Fibroblast of skin of right biceps (primary cell): ENCODE measurements at places on chromosomes 7 and 10.
A peak's percentile ranks its signal among the peaks of the same experiment; 100 is the strongest.

- peak; percentile 69 for DNase-seq
These were observed 64.4 kb downstream of the BPGM start for GRCh38 chr7:134710854-134711624.

DNA sequence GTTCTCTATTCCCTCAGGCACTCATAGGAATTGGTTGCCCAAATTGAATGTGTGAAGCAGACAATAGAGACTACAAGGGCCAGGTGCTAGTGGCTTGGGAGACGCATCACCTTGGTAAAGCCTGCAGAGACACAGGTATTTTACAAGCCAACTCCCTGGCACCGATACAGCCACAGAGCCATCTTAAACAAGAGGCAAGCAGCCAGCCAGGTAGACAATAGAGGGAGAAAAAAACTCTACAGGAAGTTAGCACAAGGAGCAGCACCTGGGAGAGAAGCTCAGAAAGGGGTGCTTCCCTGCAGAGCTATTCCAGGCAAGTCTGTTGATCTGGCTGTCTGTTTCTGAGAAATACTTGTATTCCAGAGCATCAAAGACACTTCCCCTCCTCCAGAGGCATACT, 43.0 kb upstream of the CDK1 start:
- DNase-seq: no peak

- DNase-seq: no peak
These were observed 37.6 kb downstream of the ANK3 start for GRCh38 chr10:60352105-60352504.

- no peak for DNase-seq
These were observed 17.7 kb upstream of the TTYH3 start for GRCh38 chr7:2613931-2614600.

GRCh38 chr7:96486681-96487080, 164.8 kb upstream of the SLC25A13 start:
- DNase-seq: no peak

- DNase-seq: peak; percentile 79
These were observed 97.4 kb upstream of the PDCD4 start for GRCh38 chr10:110774069-110775019.

DNA sequence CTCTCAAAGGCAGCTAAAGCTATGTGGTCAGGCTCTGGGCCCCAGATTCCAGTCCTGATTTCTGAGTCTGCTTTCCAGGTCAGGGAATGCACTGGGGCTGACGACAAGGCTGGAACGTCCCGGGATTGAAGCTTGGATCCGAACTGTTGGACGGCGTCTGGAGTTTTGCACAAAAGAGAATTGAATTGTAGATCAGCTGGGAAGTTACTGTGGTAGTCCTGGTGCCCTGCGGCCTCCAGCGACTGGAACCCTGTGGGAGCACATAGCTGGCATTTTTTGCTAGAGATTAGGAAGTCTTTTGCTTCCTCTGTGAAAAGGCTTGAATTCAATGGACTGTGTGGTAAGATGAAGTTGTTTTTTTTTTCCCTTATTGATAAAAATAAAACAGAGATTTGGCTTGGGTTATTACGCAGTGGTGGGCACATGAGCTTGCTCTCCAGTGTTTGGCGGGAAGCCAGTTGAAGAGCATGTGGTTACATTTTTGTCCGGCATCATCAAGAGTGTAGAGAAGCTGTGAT, at the start of gene HK1:
HK1 (plus strand) TSS at position 51 of the 518 bp plus-strand sequence.
- peak; percentile 21 for DNase-seq

GRCh38 chr10:102795453-102796406, 41.5 kb downstream of the CYP17A1 start:
- no peak for DNase-seq

- peak; percentile 27 for DNase-seq
These were observed 33.9 kb upstream of the SLC29A3 start for GRCh38 chr10:71285180-71285545.

DNA sequence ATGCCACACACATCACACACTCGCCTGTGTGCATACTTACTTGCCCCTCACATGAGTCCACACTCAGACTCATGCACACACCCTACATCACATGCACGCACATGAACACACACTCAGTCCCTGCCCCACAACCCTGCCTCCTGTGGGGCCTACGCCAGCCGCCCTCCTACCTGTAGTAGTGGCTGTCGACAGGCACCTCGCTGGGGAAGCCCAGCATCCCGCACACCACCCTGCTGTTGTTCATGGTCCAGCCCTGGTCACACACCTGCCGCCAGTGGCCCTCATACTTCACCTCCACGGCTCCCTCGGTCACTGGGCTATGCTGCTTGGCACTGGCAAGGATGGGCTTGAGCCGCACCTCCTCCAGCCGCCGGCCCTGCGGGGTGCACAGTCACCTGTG, 7.2 kb downstream of the LOXL4 start:
- DNase-seq: no peak

DNA sequence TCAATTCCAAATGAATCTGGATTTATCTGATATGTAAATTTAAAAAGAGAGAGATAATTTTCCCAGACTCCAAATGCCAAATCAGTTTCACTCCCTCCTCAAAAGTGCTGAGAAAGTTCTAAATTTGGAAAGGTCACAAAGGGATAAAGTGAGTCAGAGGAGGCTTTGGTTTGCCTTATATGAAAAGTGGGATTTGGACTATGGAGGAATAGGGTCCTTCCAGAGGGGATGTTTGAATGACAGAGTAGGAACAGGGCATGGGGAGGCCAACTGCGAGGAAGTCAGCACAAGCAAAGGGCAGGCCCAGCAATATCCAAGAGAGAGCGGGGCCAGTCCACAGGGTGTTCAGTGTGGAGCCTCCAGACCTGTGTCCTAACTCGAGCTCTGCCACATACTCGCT, 9.8 kb upstream of the FAS start:
- DNase-seq: peak; percentile 20

GRCh38 chr10:32384171-32384570, 37.2 kb upstream of the EPC1 start:
- DNase-seq: no peak

DNA sequence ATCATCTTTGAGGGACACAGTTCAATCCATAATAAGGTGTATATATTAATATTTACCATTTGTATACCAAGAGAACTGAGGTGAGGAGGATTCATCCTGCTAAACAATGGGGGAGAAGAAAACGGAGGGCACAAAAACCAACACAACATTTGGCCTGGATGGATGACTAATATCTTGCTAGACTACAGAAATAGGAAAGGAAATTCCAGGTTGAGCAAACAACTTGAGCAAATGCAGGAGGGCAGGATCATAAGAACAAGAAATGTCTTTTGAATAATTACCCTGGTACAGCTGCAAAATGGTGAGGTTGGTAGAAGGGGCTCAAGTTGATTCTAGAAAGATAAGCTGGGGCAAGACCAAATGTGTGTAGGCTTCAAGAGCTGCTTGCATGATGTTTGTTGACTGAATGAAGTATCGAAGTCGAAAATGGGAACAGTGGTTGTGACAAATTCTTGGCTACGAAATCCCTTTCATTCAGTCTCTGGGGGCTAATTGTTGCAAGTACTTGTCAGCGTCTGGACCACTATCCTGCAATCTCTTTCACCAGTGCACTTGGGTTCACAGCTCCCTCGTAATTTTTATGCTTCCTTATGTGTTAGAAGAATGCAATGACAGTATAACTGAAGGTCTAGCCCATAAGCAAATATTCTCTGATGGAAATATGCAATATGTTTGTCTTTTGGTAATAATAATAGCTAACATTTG, 176.2 kb downstream of the PTEN start:
- peak; percentile 52 for DNase-seq

- DNase-seq: peak; percentile 80
These were observed at the start of gene HIPK2 for GRCh38 chr7:139777948-139778841. TSS of gene HIPK2 (minus strand) at chr7:139777998. CDS start at chr7:139777623, 375 bp downstream.

- no peak for DNase-seq
These were observed 10.4 kb downstream of the ZNF365 start for GRCh38 chr10:62384447-62385081.

DNA sequence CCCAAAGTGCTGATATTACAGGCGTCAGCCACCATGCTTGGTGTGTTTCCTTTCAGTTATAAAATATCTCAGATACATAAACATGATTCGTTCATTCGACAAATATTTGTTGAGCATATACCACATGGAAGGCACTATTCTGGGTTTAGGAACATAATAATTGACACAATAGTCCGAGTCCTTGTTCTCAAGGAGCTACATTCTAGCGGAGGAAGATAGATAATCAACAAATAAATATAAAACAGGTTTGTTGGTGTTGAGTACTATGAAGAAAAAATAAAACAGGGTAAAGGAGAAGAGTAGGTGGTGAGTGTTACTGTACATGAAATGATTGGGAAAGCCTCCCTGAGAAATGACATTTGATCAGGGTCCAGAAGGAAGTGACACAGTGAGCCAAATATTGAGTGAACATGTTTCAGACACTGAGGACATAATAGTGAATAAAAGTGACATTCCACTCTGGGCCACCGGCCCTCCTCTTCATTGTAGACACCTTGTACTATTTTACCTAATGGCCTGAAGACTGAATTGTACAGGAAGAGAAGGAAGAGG, 6.9 kb upstream of the HILPDA start:
- no peak for DNase-seq

DNA sequence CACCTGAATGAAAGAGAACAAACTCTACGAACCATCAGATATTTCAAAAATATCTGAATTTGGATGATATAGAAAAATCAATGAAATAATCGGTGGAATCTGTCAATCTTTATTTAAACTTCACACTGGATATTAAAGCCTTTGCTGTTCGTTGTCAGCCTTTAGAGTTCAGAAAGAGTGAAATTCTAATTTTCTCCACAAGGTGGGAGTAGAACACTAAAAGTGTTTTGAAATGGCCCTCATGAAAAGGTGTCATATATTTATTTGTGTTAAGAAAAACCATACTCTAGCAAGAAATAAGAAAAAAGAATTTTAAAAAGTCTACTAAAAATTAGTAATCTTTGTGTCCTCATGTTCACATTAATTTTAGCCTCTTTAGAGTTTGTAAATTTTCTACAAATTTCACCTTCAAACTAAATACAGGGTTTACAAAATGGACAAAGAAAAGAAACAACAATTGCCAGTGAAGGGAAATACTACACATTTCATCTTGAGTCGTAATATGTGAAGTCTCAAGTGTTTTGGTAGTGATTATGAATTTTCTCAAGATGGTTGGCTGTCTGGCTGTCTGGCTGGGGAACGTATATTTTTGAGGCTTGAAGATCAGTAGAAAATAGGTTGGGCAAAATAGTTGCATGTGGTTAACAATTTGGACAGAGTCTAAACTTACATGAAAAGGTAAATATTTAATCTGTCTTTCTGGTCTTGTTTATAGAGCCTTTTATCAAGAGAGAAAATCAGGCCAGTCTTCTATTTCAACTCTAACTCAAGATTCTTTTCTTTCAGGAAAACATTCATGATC, 43.7 kb downstream of the DNAJB9 start:
- DNase-seq: peak; percentile 27

GRCh38 chr7:48992816-48993215, 68.5 kb downstream of the CDC14C start:
- no peak for DNase-seq

DNA sequence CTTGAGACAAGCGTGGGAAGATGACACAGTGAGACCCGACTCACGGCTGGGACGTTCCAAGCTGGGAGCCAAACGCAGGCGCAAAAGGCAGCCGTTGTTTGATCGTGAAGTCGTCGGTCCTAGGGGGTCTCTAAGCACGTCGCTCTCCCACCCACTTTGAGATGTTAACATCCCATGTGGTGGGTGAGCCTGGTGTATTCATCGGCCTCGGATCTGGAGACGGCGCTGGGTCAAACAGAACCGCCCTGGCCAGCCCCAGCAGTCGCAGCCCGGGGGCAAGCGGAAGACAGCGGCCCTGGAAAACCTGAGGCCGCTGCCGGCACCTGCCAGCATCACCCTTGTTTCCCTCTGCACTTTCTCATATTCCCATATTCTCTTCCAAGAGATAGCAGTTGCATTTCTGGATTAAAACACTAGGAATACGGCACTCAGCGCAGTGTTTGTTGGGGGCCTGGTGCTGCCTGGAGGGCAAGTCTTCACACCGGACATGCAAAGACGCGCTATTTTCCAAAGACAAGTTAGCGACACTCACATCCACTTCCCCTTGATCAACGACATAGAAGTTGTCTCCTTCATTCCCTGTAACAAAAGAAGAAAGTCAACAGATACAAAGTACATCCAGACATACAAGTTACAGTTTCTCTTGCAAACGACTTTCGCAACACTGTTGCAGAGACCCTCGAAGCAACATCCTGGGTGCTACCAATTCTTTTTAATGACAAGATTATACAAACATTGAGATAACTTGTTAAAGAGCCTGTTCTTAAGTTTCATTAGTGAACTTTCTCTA, 86.2 kb upstream of the PDGFA start:
- DNase-seq: no peak

- DNase-seq: no peak
These were observed 145.7 kb upstream of the SH2B2 start for GRCh38 chr7:102140952-102141370.

DNA sequence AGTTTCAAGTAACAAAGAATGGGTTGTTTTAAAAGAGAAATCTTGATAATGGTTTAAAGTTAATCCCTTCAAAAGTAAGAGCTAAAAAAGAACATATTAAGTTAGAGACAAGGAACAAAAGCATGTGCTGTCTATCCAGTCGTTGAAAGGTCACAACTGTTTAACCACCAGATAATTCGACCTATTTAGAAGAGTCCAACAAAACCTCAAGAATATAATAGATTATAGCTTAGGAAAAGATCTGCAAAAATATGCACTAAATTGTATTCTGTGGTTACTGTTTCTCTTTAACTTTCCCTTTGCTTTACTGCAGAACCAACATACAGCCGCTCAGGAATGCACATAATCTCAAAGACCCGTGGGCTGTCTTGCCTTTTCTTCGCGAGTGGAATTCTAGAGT, 74.9 kb downstream of the PCGF5 start:
- DNase-seq: peak; percentile 40

GRCh38 chr7:10128748-10129147, 844.9 kb upstream of the PHF14 start:
- DNase-seq: no peak

GRCh38 chr10:109892931-109893330, 30.4 kb downstream of the XPNPEP1 start:
- DNase-seq: peak; percentile 75

GRCh38 chr10:126511917-126512479, 123.7 kb upstream of the ADAM12 start:
- peak; percentile 22 for DNase-seq

DNA sequence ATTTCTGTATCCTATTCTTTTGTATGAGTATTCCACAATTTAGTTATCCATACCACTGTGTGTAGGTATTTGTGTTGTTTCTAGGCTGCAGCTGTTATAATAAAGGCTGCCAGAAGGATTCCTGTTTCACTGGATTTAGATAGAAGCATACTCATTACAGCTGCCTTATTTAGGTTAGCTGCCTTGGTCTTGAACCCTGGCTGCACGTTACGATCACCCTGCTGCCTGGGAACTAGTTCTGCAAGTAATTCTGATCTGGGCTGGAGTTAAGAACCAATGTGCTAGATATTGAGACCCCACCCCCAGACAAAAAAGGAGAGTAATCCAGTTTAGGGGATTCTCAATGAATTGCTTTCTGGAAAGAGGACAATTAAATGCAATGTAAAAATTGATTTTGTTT, 43.1 kb downstream of the CCDC71L start:
- DNase-seq: no peak

- DNase-seq: no peak
These were observed 31.1 kb downstream of the PIK3CG start for GRCh38 chr7:106896231-106896630.

- DNase-seq: peak; percentile 38
These were observed 37.1 kb upstream of the GDF10 start for GRCh38 chr10:47262606-47263533.

GRCh38 chr7:116180302-116180701, 30.0 kb upstream of the TES start:
- DNase-seq: peak; percentile 63

- DNase-seq: peak; percentile 20
These were observed 47.0 kb upstream of the ELMO1 start for GRCh38 chr7:37495574-37496184.

- no peak for DNase-seq
These were observed 6.0 kb upstream of the DPYSL4 start for GRCh38 chr10:132180736-132181135.
